Skeletal muscle cell (primary cell): ENCODE measurements at places on chromosomes 5 and 9.

GRCh38 chr5:158236511-158237335 is 377.8 kb upstream of the CLINT1 start:
- DNase-seq, result peak; percentile 54

DNA sequence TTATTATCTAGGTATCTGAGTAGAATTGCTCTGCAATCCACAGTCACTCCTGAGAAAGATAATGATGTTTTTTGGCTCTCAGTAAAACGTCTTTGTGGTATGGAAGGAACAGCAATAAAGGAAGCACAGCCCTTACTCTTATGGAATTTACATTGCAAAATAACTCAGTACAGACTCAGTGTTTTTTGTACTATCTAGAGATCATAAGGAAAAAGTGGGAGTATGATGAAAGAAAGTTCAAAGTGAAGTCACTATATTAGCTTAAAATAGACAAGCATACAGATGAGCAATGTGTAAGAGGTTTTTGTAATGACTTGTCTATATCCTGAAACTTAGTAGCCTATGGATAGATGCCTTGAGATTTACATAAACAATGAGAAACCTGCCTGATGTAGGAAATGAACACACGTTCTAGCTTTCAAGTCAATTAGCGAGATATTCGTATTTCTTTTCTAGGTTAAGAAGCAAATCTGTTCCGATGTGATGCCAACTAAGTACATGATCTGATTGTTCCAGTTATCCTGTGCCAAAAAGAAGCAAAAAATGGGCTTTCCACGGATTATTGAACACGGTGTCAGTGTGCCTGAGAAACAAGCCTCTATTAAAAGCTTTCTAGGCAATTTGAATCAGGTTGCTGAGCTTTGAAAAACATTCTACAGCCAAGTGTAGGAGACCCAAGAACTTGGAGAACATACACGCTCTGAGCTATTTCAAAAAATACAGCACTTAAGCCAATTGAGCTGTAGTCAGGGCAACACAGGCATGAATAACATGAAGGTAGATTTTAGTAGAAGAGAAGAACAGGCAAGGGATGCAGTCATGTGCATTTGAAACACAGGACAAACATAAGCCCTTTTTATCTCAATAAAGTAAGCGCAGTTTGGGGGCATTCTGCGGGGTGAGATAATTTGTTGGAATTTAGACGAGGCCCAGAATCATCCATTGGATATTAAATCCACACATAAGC is 86.3 kb upstream of the TAF11L2 start:
- DNase-seq, result peak; percentile 81

- no peak for DNase-seq
These were observed 23.2 kb upstream of the STXBP1 start for GRCh38 chr9:127588740-127589506.

DNA sequence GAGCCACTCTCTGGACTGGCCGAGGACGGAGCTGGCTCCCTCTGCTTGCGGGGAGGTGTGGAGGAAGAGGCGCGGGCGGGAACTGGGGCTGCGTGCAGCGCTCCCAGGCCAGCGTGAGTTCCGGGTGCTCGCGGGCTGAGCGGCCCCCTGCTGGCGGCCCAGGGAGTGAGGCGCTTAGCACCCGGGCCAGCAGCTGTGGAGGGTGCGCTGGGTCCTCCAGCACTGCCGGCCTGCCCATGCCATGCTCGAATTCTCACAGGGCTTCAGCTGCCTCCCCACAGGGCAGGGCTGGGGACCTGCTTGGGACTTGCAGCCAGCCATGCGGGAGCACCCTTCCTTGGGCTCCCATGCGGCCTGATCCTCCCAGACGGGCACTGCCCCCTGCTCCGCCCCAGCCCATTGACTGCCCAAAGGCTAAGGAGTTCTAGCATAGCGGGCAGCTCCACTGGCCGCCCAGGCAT is 416.9 kb downstream of the MRPS30 start:
- no peak for DNase-seq

GRCh38 chr5:50856401-50857119 is 190.1 kb downstream of the PARP8 start:
- no peak for DNase-seq
